Transverse colon (tissue), 4 donors: ENCODE measurements at places on chromosomes 5 and 9. TPM values are rescaled to one million over a fixed set of nuclear protein-coding genes. Genes with fewer than 3 reads are reported as not detected.

- no peaks in the 10 kb centered on the region for H3K36me3 ChIP-seq
- H3K27ac ChIP-seq, result no peak overlapping the region
Measured at GRCh38 chr9:109509611-109510010, 11.5 kb upstream of the PTPN3 start.

DNA sequence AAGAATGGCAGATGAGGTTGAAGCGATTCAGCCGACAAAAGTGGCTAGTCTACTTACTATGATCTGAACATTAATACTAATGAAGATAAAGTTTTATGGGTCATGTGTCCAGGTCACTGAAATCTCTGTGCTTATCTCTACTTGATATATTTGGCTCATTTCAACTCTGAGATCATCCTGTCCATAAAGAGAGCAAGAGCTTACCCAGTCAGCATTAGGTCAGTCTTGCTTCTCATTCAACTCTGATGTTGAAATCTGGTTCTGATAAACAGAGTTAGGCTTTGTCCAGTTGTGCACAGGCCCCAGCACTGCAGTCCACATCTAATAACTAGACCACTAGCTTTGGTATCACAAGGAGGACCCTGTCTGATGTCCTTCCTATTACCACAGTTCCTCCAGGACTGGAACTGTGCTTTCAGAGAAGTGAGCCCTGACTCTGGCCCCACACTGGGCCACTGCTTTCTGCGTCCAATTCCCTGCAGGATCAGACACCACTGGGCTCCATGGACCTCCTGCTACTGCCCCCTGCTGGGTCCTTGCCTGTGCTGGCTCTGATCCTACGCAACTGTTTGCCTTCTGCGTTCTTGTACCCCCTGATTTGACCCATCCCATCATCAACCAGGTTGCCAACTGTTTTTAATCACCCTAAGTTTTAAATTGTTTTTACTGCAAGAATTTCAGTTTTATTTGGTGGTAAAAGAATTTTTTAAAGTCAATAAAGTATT, 23.7 kb upstream of the FAM120A start:
- no peaks in the 10 kb centered on the region for H3K36me3 ChIP-seq
- no peaks in the 10 kb centered on the region for H3K27me3 ChIP-seq
- peaks cover 7% of the 10 kb centered on the region for H3K4me1 ChIP-seq
- DNase-seq, result peak; percentile 54
- no peak overlapping the region for H3K27ac ChIP-seq
- no peak overlapping the region for H3K4me3 ChIP-seq

- no peak overlapping the region for H3K27ac ChIP-seq
- DNase-seq, result no peak
- no peak overlapping the region for H3K4me3 ChIP-seq
- no peaks in the 10 kb centered on the region for H3K4me1 ChIP-seq
Measured at GRCh38 chr9:6277417-6277816, 50.8 kb upstream of the TPD52L3 start.

GRCh38 chr9:122951056-122951455, 10.2 kb downstream of the RABGAP1 start:
- peaks cover 67% of the 10 kb centered on the region for H3K4me1 ChIP-seq
- no peak for DNase-seq
- no peaks in the 10 kb centered on the region for H3K27me3 ChIP-seq
- no peak overlapping the region for H3K4me3 ChIP-seq
- H3K36me3 ChIP-seq, result no peaks in the 10 kb centered on the region

- H3K36me3 ChIP-seq, result no peaks in the 10 kb centered on the region
- no peak overlapping the region for H3K4me3 ChIP-seq
- H3K27ac ChIP-seq, result no peak overlapping the region
- no peaks in the 10 kb centered on the region for H3K4me1 ChIP-seq
- no peak for DNase-seq
Measured at GRCh38 chr9:114836769-114837168, 30.9 kb upstream of the TNFSF15 start.

DNA sequence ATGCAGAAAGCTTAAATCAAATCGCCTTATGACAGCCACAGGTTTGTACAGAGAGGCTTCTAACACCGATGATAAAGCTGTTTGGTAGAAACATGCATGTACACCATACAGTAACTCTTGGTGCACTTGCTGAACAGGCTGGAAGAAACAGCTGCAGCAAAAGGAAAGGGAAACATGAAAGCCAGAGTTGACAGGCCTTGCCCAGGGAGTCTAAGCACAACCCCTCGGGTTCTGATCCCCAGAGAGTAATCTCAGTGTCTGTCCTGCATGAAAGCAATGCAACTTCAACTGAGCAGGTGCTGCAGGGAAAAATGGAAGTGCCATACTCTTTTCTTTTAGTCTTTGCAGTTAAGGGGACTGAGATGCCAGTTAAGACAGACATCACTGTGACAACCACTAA, 419.9 kb downstream of the BNC2 start:
- H3K4me3 ChIP-seq, result no peak overlapping the region
- H3K27me3 ChIP-seq, result no peaks in the 10 kb centered on the region
- H3K36me3 ChIP-seq, result no peaks in the 10 kb centered on the region
- DNase-seq, result no peak
- peaks cover 7% of the 10 kb centered on the region for H3K4me1 ChIP-seq

DNA sequence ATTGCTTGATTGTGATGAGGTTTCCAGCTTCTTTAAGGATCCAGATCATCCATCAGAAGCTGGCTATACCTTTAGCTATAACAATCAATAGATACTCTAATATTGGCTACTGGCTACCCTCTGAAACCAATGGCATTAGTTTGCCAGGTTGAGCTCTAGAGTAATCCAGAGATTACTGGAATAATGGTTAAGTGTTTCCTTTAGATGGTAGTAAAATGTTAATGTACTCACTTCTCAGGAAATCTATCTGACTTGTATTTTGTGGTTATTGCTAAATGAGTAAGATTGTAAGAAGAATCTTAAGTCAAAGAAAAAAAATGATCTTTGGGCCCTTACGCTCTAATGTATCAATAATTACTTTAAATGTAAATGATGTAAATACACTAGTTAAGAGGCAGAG, 57.6 kb upstream of the OTP start:
- H3K27ac ChIP-seq, result no peak overlapping the region
- H3K27me3 ChIP-seq, result no peaks in the 10 kb centered on the region
- no peak overlapping the region for H3K4me3 ChIP-seq
- H3K4me1 ChIP-seq, result no peaks in the 10 kb centered on the region
- H3K36me3 ChIP-seq, result peaks cover 11% of the 10 kb centered on the region

GRCh38 chr5:41009232-41009631, 61.9 kb downstream of the MROH2B start:
- no peak for DNase-seq
- no peaks in the 10 kb centered on the region for H3K27me3 ChIP-seq
- no peaks in the 10 kb centered on the region for H3K36me3 ChIP-seq
- H3K27ac ChIP-seq, result no peak overlapping the region
- H3K4me1 ChIP-seq, result no peaks in the 10 kb centered on the region

DNA sequence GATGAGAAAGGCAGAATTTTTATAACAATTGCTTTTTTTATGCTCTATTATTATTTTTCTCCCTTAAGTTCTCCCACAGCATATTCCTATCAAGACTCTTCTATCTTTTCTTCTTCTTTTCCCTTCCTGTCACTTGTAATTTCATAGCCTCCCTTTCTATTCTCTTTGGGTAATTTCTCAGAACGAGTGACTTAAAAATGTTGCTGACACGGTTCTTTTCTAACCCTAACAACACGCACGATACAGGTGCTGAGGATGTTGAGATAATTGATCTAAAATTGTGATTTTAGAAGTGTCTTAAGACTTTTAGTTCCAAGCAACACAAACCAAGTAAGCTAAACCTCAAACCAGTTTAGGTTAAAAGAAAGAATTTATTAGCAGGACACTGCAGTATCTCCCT, 105.9 kb downstream of the RASGRF2 start:
- H3K36me3 ChIP-seq, result no peaks in the 10 kb centered on the region
- H3K4me1 ChIP-seq, result no peaks in the 10 kb centered on the region
- no peak overlapping the region for H3K4me3 ChIP-seq

- H3K27ac ChIP-seq, result no peak overlapping the region
- no peak overlapping the region for H3K4me3 ChIP-seq
- no peaks in the 10 kb centered on the region for H3K36me3 ChIP-seq
- DNase-seq, result no peak
Measured at GRCh38 chr9:91958174-91958573, 8.1 kb upstream of the ROR2 start.

DNA sequence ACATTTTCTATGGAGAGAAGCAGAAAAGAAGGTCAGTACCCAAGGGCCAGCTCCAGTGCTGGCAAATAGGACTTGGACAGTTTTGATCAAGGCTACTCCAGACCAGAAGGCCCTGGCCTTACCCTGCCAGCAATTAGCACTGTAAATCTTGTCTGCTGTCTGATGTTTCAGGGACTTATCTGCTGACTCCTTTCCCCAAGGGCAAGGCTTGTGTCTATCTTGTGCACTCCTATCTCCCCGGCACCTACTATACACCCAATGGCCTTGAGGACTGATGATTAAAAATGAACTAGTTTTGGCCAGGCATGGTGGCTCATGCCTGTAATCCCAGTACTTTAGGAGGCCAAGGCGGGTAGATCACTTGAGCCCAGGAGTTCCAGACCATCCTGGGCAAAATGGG, 37.2 kb downstream of the POLR1E start:
- H3K4me3 ChIP-seq, result no peak overlapping the region
- H3K36me3 ChIP-seq, result no peaks in the 10 kb centered on the region
- DNase-seq, result no peak
- H3K4me1 ChIP-seq, result no peaks in the 10 kb centered on the region
- H3K27me3 ChIP-seq, result no peaks in the 10 kb centered on the region
- no peak overlapping the region for H3K27ac ChIP-seq

- H3K27ac ChIP-seq, result no peak overlapping the region
- H3K27me3 ChIP-seq, result no peaks in the 10 kb centered on the region
- no peak overlapping the region for H3K4me3 ChIP-seq
- no peaks in the 10 kb centered on the region for H3K36me3 ChIP-seq
- H3K4me1 ChIP-seq, result no peaks in the 10 kb centered on the region
- no peak for DNase-seq
Measured at GRCh38 chr5:146032911-146033310, 72.5 kb downstream of the PLAC8L1 start.

DNA sequence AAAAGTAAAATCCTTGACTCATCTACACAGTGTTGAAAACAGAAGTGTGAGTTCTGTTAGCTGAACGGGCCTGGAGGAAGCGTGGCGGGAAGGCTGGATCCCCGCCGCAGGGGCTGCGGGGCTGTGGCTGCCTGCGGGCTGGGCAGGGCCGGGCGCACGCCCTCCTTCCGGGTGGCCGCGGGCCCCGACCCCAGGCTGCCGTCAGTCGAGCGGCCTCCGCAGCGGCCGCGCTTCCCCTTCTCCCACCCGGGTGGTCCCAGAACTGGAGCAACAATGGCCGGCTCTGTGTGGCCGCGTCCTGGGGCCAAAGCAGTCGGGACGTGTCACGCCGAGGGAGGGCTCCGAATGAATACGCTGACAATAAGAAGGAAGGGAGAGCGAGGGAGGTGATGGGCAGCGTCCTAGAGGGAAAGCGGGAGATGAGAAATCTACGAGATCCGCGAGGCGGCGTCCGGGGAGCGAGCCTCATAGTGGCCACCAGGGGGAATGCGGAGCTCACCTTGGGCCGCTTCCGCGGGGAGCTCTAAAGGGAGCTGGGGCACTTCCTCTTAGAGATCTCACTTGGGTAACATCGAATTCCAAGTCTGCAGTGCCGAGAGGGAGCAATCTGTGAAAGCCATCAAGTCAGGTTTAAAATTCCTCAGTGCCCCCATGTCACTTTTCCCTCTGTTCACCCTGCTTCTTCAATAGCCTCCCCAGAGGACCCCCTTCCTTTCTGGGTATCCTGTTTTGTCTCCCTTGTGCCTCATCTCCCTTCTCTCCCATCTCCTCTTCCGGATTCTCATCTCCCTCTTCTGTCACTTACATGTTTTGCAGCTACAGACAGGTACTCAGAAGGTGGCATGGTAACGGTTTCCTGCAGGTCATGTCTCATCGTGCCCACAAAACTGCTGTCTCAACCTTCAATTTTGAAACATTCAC, 83.9 kb downstream of the SLC1A3 start:
- peaks cover 11% of the 10 kb centered on the region for H3K4me1 ChIP-seq
- peak; percentile 79 for DNase-seq
- peak overlapping the region; percentile 64 for H3K4me3 ChIP-seq

GRCh38 chr9:127858041-127858512, 3.6 kb upstream of the ENG start:
- no peaks in the 10 kb centered on the region for H3K36me3 ChIP-seq
- H3K4me3 ChIP-seq, result no peak overlapping the region
- H3K27ac ChIP-seq, result peak overlapping the region; percentile 3
- peaks cover 7% of the 10 kb centered on the region for H3K4me1 ChIP-seq
- no peaks in the 10 kb centered on the region for H3K27me3 ChIP-seq

GRCh38 chr9:127149010-127149409, 26.6 kb upstream of the ANGPTL2 start:
- no peak for DNase-seq
- no peak overlapping the region for H3K4me3 ChIP-seq
- H3K36me3 ChIP-seq, result no peaks in the 10 kb centered on the region
- H3K27me3 ChIP-seq, result no peaks in the 10 kb centered on the region

GRCh38 chr5:14581106-14581890, at the start of gene OTULINL:
OTULINL (plus strand) TSS chr5:14581792; CDS start chr5:14581895, 103 bp downstream.
- H3K4me1 ChIP-seq, result peaks cover 6% of the 10 kb centered on the region
- peak within 1 kb of the TSS; percentile 95 for H3K4me3 ChIP-seq
- DNase-seq, result peak; percentile 92
- no peaks in the 10 kb centered on the region for H3K36me3 ChIP-seq
- H3K27ac ChIP-seq, result peak within 1 kb of the TSS; percentile 90

- peak overlapping the region; percentile 96 for H3K27ac ChIP-seq
- DNase-seq, result peak; percentile 64
- no peaks in the 10 kb centered on the region for H3K4me1 ChIP-seq
- H3K36me3 ChIP-seq, result no peaks in the 10 kb centered on the region
Measured at GRCh38 chr5:52786949-52787599, 642 bp upstream of the ITGA1 start.

GRCh38 chr5:69206528-69207190, 17.3 kb downstream of the CENPH start:
- no peaks in the 10 kb centered on the region for H3K4me1 ChIP-seq
- H3K27ac ChIP-seq, result no peak overlapping the region
- no peak overlapping the region for H3K4me3 ChIP-seq
- DNase-seq, result no peak

- H3K4me3 ChIP-seq, result no peak overlapping the region
- no peaks in the 10 kb centered on the region for H3K4me1 ChIP-seq
- no peaks in the 10 kb centered on the region for H3K36me3 ChIP-seq
- DNase-seq, result no peak
Measured at GRCh38 chr9:74551266-74551665, 54.1 kb downstream of the RORB start.

GRCh38 chr9:90017679-90018078, 412.9 kb downstream of the GADD45G start:
- H3K36me3 ChIP-seq, result no peaks in the 10 kb centered on the region
- no peak for DNase-seq
- H3K4me3 ChIP-seq, result no peak overlapping the region

DNA sequence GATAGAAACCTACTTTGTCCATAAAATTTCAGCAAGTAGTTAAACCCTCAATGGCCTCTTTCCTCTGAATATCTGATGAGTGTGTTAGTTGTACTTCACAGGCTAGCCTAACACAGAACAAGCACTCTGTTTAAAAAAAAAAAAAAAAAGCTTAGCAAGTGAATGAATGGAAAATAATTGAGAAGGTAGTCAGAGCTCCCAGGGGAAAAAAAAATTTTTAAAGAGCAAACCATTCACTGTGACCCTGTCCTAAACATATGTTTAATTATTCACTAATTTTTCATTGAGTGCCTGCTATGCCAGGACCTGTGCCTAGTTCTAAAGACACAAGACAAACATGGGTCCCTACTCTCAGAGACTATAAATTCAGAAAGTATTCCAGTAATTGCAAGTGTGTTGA, 69.3 kb downstream of the SH3RF2 start:
- H3K4me3 ChIP-seq, result no peak overlapping the region
- no peak overlapping the region for H3K27ac ChIP-seq
- no peak for DNase-seq
- H3K4me1 ChIP-seq, result no peaks in the 10 kb centered on the region
- no peaks in the 10 kb centered on the region for H3K27me3 ChIP-seq
- H3K36me3 ChIP-seq, result no peaks in the 10 kb centered on the region

Gene ALDH1A1
- total RNA-seq, result 76.3 TPM

Gene SOWAHA
- total RNA-seq, result 68.7 TPM

Gene ALDOB
- total RNA-seq, result 55.0 TPM

Gene SNX18
- 20.2 TPM for total RNA-seq
